ENCODE measurements at places on chromosomes 11 and 22. TPM values are rescaled to one million over a fixed set of nuclear protein-coding genes. Genes with fewer than 3 reads are reported as not detected.

DNA sequence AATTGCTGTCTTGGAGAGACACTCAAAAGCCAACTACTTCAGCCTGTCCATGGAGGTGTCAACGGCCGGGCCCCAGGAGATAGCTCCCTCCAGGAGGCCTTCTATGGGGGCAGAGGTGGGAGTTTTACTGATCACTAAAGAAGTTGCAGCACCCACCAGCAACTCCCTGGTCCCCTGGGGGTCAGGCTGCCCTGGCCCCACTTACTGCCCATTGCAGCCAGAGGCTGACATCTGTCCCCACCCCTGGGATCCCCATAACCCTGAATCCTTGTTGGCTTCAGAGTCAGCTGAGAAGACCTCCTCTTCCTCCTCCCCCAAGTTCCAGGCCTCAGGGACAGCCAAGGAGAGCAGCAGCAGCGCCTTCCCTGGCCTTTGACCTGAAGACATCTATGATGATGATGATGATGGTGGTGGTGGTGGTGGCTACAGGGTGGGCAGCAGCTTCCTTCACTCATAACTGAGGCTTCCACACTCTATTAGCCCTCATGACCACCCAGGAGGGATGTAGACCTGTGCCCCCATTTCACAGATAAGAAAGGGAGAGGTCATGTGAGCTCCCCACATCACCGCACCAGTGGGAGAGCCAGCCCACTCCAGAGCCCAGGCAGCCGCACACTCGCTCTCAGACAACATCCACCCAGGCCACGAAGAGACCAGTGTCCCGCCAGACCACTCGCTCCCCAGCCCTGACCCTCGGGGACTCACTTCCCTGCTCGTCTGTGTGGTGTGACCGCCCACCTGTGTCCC, 43.8 kb upstream of the FGF3 start:
- no peaks in the 10 kb centered on the region for H3K27me3 ChIP-seq
- no peak overlapping the region for H3K27ac ChIP-seq

DNA sequence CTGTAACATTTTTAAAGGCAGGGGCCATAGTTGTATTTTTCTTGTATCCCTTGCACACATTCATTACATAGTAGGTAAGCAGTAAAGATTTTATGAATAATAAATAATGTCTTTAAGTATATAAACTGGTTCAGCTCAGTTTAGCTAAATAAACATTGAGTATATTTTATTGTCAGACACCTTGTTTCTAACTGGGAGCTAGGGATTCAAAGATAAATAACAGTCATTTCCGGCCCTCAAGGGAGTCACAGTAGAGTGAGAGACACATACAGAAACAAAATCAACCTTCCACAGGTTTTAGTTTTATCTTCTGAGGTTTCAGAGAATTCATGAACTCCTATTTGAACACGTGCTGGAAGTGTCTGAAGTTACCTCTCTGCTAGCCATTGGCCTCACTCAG, 760.2 kb downstream of the DLG2 start:
- no peak overlapping the region for H3K27ac ChIP-seq
- H3K27me3 ChIP-seq = no peaks in the 10 kb centered on the region
- no peak for DNase-seq

DNA sequence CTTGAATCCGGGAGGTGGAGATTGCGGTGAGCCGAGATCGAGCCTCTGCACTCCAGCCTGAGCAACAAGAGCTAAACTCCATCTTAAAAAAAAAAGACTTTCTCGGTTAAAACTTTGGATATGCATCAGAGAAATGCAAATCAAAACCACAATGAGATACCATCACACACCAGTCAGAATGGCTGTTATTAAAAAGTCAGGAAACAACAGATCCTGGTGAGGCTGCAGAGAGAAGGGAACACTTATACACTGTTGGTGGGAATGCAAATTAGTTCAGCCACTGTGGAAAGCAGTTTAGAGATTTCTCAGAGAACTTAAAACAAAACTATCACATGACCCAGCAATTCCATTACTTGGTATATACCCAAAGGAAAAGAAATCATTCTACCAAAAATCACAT, 619.4 kb upstream of the KIRREL3 start:
- no peak overlapping the region for H3K27ac ChIP-seq
- no peaks in the 10 kb centered on the region for H3K4me1 ChIP-seq
- H3K36me3 ChIP-seq = no peaks in the 10 kb centered on the region
- H3K4me3 ChIP-seq = no peak overlapping the region

DNA sequence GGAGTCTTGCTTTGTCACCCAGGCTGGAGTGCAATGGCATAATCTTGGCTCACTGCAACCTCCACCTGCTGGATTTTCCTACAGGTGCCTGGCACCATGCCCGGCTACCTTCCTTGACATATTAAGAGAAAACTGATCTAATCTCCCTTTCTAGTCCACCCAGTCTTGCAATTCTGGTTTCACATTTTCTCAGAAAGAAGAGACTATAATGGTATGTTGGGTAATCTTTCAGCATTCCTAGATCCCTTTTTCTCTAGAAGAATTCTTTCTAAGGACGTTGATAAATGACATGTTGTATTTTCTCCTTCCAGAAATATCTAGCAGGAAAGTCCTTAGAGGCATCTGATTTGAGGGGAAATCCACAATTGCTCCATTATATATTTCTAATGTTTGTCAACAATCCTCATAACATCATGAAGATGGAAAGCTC, 10.4 kb upstream of the HSPA8 start:
- no peaks in the 10 kb centered on the region for H3K27me3 ChIP-seq
- H3K36me3 ChIP-seq = no peaks in the 10 kb centered on the region
- no peak overlapping the region for H3K4me3 ChIP-seq
- H3K27ac ChIP-seq = no peak overlapping the region
- H3K4me1 ChIP-seq = no peaks in the 10 kb centered on the region

DNA sequence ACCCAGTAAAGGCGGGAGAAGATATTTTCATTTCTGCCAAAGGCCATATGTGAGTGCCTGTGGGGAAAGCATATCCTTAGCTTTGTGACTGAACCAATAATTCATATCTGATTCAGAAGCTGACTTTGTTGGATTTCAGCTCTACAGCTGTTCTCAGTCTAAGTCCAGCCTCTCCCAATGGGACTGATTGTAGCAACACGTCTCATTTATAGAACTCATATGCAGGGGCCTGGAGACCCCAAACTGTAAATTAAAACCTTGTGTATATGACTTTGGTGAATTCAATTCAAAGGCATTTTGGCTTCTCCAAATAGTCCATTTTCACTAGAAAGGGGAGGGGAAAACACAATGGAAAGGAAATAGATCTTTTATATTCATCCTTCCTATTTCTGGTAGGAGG, 250.4 kb upstream of the SORL1-AS1 start:
- H3K36me3 ChIP-seq = no peaks in the 10 kb centered on the region
- H3K27me3 ChIP-seq = no peaks in the 10 kb centered on the region
- no peak overlapping the region for H3K27ac ChIP-seq

Gene OR2AG1
- total RNA-seq = not detected

- no peak overlapping the region for H3K4me3 ChIP-seq
- DNase-seq = no peak
- peaks cover 4% of the 10 kb centered on the region for H3K4me1 ChIP-seq
- H3K27me3 ChIP-seq = no peaks in the 10 kb centered on the region
Observed at GRCh38 chr11:95153857-95154246, 64.2 kb downstream of the ENDOD1 start.

Gene TBX1
- total RNA-seq = 1.0 TPM

Gene TENM4
- total RNA-seq = 61.5 TPM

GRCh38 chr11:6400431-6401345, 10.4 kb downstream of the SMPD1 start:
- H3K4me3 ChIP-seq = no peak overlapping the region
- no peak overlapping the region for H3K27ac ChIP-seq
- H3K27me3 ChIP-seq = no peaks in the 10 kb centered on the region

- H3K27me3 ChIP-seq = no peaks in the 10 kb centered on the region
- no peaks in the 10 kb centered on the region for H3K36me3 ChIP-seq
- no peak overlapping the region for H3K27ac ChIP-seq
- no peaks in the 10 kb centered on the region for H3K4me1 ChIP-seq
- H3K4me3 ChIP-seq = no peak overlapping the region
- DNase-seq = no peak
Observed at GRCh38 chr11:131223198-131223991, 147.0 kb upstream of the NTM start.

- no peaks in the 10 kb centered on the region for H3K36me3 ChIP-seq
- H3K27me3 ChIP-seq = no peaks in the 10 kb centered on the region
- DNase-seq = no peak
- no peak overlapping the region for H3K4me3 ChIP-seq
Observed at GRCh38 chr22:46001426-46002106, 24.6 kb upstream of the WNT7B start.

Gene APOA5
- not detected for total RNA-seq

Gene VPREB1
- not detected for total RNA-seq

- H3K27me3 ChIP-seq = no peaks in the 10 kb centered on the region
- no peaks in the 10 kb centered on the region for H3K36me3 ChIP-seq
- peak overlapping the region; percentile 44 for H3K4me3 ChIP-seq
- no peaks in the 10 kb centered on the region for H3K4me1 ChIP-seq
- H3K27ac ChIP-seq = peak overlapping the region; percentile 55
Observed at GRCh38 chr11:47980907-47981621, 705 bp downstream of the PTPRJ start.

- H3K36me3 ChIP-seq = no peaks in the 10 kb centered on the region
- no peaks in the 10 kb centered on the region for H3K4me1 ChIP-seq
- no peaks in the 10 kb centered on the region for H3K27me3 ChIP-seq
Observed at GRCh38 chr11:13119361-13119760, 110.2 kb downstream of the RASSF10 start.

GRCh38 chr11:70578831-70579230, 180.5 kb downstream of the CTTN start:
- no peak overlapping the region for H3K27ac ChIP-seq
- no peak overlapping the region for H3K4me3 ChIP-seq
- H3K4me1 ChIP-seq = no peaks in the 10 kb centered on the region

- H3K4me3 ChIP-seq = no peak overlapping the region
- DNase-seq = no peak
- H3K4me1 ChIP-seq = no peaks in the 10 kb centered on the region
- no peaks in the 10 kb centered on the region for H3K27me3 ChIP-seq
- no peaks in the 10 kb centered on the region for H3K36me3 ChIP-seq
- no peak overlapping the region for H3K27ac ChIP-seq
Observed at GRCh38 chr22:30890686-30891442, 77.7 kb downstream of the MORC2 start.

DNA sequence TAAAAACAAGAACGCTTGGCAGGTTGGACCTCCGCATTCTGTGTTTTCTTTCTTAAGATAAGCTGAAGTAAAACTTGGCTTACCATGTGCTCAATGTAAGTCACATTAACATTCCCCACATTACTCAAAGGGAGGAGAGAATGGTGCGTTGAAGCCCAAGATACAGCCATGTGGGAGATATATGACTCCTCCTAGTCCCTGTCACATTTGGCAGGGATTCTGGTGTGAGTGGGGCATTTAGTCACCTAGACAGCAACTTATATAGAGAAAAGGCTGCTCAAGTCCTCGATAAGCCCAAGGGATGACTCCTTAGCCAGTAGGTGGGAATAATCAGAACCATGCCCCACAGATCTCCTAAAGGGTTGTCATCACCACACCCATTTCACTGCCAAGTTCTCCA, 4.6 kb downstream of the PRSS23 start:
- H3K27ac ChIP-seq = peak overlapping the region; percentile 91
- peaks cover 14% of the 10 kb centered on the region for H3K4me1 ChIP-seq
- no peak for DNase-seq
- H3K4me3 ChIP-seq = no peak overlapping the region

GRCh38 chr22:41028841-41029240, 63.6 kb upstream of the EP300 start:
- no peak overlapping the region for H3K4me3 ChIP-seq
- no peak for DNase-seq
- H3K27ac ChIP-seq = no peak overlapping the region
- H3K36me3 ChIP-seq = no peaks in the 10 kb centered on the region
- no peaks in the 10 kb centered on the region for H3K4me1 ChIP-seq

Gene SOX10
- not detected for total RNA-seq

- H3K36me3 ChIP-seq = no peaks in the 10 kb centered on the region
- H3K4me1 ChIP-seq = peaks cover 27% of the 10 kb centered on the region
- no peaks in the 10 kb centered on the region for H3K27me3 ChIP-seq
- peak; percentile 19 for DNase-seq
Observed at GRCh38 chr22:46060292-46061123, 83.5 kb upstream of the WNT7B start.

GRCh38 chr11:131136486-131136885, 220.2 kb upstream of the SNX19 start:
- H3K27me3 ChIP-seq = no peaks in the 10 kb centered on the region
- no peaks in the 10 kb centered on the region for H3K4me1 ChIP-seq
- DNase-seq = no peak
- H3K4me3 ChIP-seq = no peak overlapping the region
- no peaks in the 10 kb centered on the region for H3K36me3 ChIP-seq
- H3K27ac ChIP-seq = no peak overlapping the region

DNA sequence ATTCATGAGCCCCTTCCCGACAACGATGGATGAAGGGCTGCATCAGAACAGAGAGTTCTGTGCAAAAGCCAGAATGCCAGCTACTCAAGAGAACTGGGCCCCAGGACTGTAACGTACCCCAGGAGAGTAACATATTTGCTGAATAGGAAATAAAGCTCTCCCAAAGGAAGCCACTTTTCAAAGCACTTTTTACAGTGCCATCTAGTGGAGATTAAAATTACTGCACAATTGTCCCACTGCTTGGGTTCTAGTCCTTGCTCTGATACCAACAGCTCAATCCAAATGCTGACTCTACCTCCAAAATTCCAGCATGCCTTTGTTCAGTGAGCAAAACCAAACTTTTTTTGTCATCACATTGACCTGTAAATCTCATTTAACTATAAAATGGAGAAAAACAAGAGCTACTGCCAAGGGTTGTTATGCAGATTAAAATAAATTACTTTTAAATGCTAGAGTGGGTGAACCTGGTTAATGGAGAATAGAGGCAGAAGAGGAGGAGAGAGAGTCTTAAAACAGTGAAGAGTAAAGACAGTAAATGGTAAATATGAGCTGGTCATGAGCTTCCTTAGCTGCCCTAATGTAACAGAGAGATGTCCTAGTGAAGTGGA, 87.6 kb upstream of the FSHB start:
- H3K4me1 ChIP-seq = no peaks in the 10 kb centered on the region
- no peaks in the 10 kb centered on the region for H3K27me3 ChIP-seq
- H3K4me3 ChIP-seq = no peak overlapping the region
- no peaks in the 10 kb centered on the region for H3K36me3 ChIP-seq
- no peak overlapping the region for H3K27ac ChIP-seq

Gene CHRM1
- not detected for total RNA-seq

Gene RCOR2
- total RNA-seq = 5.8 TPM

- H3K36me3 ChIP-seq = no peaks in the 10 kb centered on the region
- H3K27ac ChIP-seq = no peak overlapping the region
- no peaks in the 10 kb centered on the region for H3K4me1 ChIP-seq
Observed at GRCh38 chr22:30717331-30717921, 22.8 kb downstream of the OSBP2 start.

GRCh38 chr11:93540896-93541553, 2.2 kb downstream of the SMCO4 start:
- no peak overlapping the region for H3K4me3 ChIP-seq
- H3K4me1 ChIP-seq = no peaks in the 10 kb centered on the region
- no peak for DNase-seq

Gene CTSD
- 162 TPM for total RNA-seq

DNA sequence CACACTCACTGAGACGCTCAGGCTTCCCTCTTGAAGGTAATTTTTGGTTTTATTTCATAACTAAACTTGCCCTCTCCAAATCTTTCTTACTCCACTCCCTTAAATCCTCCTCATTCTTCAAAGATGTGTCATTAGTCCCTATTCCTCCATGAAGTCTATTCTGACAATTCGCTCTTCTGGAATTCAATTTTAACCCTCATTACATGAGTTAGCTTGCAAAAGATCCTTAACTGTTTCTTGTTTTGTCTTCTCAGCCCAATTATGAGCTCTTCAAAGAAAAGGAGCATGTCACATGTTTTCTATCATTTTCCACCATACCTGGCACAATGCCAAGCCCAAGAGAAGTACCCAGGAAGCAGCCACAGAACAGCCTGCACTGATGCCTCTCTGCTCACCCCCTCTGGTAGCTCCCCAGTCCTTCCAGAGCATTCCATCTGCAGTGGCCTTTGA, 13.0 kb downstream of the GALNT18 start:
- H3K4me1 ChIP-seq = no peaks in the 10 kb centered on the region
- no peaks in the 10 kb centered on the region for H3K27me3 ChIP-seq
- DNase-seq = no peak
- no peak overlapping the region for H3K27ac ChIP-seq

Gene NLRX1
- total RNA-seq = 23.5 TPM
